Muscle of arm (tissue), 14 donors: ENCODE measurements at places on chromosomes 5 and 9.
A peak's percentile ranks its signal among the peaks of the same experiment; 100 is the strongest.

DNA sequence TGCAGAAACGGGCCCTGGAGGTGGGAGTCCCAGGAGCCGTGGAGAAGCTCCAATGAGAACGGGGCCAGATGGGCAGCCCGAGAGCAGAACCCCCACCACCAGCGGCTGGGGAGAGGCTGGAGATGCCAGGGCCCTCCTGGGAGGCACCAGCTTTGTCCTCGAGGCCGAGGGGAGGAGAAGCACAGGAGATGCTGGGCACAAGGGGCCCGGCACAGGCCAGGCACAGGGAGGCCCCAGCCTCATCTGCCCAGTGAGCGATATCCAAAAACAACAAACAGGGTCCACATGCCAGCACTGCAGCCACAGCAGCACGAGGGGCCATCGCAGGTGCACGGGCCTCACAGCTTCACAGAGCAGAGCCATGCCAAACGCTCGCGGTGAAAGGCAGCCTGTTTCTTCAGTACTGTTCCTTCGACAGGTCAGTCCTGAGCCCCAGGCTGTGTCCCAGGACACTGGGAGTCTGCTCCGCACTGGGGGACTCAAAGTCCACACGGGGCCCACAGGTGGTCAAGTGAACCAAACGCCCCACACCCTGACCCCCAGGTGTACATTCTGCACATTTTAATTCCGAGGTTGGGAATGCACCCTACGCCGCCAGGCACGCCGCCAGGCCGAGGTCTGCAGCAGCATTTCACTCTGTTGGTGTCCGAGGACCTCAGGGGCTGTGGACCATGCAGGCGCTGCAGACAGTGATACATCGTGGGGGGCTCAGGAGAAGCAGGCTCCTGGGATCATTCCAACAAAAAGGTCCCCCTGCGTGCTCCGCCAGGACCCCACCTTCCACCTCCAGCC lies 9.5 kb downstream of the LPCAT1 start:
- no peak for DNase-seq

- no peak for DNase-seq
Observed at GRCh38 chr5:125033602-125034001, 287.2 kb upstream of the ZNF608 start.

GRCh38 chr5:30676223-30676840 lies 517.2 kb upstream of the CDH6 start:
- DNase-seq: no peak

DNA sequence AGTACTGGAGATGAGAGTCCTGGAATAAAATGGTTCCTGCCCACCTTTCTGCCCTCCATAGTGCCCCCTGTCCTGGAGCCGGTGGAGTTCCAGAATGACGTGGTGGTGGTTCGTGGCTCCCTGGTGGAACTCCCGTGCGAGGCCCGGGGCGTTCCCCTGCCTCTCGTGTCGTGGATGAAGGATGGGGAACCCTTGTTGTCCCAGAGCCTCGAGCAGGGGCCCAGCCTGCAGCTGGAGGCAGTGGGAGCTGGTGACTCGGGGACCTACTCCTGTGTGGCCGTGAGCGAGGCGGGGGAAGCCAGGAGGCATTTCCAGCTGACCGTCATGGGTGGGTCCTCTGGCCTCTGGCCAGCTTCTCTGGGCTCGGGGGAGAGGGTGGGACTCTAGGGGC lies 51.1 kb upstream of the ASS1 start:
- DNase-seq: no peak

DNA sequence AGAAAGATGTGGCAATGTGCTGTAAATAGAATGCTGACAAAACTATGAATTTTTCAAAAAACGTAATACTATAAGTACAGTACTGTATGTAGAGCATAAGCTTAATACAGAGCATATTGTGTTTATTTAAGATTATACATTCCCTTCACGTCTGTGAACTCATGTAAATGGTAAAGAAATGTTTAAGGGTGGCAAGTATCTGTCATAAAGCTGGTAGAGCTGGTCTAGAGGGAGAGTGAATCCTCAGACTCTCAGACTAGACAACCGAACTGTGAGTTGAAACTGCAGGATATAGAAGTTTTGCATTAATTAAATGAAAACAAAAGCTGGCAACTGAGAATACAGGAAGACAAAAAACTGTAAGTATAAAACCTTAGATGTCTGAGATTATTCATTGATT lies 87.3 kb upstream of the ANXA1 start:
- no peak for DNase-seq

DNA sequence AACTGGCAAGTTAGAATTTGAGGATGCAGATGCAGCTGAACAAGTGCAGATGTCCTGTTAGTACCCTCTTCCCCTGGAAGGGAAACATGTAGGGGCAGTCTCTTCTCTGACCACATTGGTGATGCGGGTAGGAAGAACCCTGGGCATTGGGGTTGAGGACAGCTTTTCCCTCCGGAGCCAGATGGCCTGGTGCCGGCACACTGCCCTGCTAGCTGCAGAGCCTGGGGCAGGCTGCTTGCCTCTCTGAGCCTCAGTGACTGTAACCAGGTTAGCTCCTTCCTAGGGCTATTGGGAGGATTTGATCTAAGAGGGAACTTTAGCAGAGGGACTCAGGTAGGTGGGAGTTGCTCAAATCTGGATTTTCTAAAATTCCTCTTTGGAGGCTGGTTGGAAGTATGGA lies 148.4 kb downstream of the HSPA4 start:
- no peak for DNase-seq

DNA sequence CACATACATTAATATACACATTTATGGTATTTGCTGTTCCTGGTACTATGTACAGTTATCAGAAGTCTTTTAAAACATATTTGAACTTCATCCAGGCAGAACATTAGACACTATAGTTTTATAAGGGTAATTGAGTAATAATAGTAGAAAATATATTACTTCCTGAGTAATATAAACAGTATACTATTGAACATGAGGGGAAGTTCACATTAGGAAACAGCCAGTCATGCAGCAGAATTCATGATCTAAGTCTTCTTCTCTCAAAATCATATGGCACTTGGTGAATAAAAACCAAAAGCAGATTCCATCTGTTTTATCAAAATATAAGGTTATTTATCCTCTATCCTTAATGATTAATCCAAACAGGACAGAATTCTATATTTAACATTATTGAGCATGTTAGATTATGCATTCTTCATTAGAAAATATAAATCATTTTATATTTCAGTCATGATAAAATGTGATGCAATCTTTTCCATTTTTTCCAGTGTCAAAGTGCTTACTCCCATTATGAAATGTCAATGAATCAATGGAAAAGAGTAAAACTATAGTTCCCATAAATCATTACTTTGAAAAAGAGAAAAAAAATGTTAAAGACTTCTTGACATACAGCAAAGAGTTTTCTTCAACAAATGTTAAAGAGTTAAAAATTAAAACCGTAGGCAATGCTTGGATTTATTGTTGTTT lies 584.3 kb upstream of the TUSC1 start:
- DNase-seq: no peak

GRCh38 chr5:61822584-61822983 lies 483.4 kb upstream of the KIF2A start:
- no peak for DNase-seq

DNA sequence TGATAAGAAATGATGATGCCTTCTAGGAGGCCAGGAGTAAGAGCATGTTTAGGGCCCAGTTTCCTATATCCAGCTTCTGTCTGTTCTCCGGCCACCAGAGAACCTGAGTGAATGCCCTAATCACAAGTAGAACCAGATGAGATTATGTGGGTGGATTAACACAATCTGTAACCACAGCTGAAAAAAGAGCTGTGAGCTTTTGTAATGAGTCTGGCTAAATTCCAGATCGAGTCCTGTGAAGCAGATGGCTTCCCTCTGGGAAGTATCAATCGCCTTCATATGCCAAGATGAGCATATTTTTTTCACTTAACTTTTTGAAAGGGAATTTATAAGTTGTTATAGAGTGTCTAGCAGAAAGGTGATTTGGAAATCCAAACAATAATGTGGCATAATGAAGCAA lies 99.8 kb downstream of the NNT start:
- DNase-seq: peak; percentile 3

DNA sequence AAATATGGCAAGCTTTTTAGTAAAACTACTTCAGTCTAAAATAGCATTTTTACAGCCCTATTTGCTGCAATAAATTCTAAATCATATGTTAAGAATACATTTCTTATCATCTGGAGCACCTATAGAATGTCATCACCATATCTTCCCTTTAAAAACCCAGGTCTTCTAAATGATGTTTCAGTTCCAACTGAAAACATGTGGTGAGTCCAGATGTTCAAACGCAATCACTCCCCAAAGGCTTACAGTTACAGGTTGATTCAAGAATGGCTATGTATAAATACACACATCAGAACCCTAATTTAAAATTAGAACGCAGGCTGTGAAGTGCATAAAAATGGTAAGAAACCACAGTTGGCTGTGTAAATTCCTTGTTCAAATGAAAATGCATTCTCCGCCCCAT lies 796.3 kb downstream of the MAT2B start:
- no peak for DNase-seq

- DNase-seq: no peak
Observed at GRCh38 chr9:86782831-86783230, 164.5 kb downstream of the GAS1 start.

- DNase-seq: no peak
Observed at GRCh38 chr5:176700239-176700847, 53.1 kb downstream of the TSPAN17 start.

- DNase-seq: no peak
Observed at GRCh38 chr9:137045294-137046087, 486 bp downstream of the NPDC1 start.

DNA sequence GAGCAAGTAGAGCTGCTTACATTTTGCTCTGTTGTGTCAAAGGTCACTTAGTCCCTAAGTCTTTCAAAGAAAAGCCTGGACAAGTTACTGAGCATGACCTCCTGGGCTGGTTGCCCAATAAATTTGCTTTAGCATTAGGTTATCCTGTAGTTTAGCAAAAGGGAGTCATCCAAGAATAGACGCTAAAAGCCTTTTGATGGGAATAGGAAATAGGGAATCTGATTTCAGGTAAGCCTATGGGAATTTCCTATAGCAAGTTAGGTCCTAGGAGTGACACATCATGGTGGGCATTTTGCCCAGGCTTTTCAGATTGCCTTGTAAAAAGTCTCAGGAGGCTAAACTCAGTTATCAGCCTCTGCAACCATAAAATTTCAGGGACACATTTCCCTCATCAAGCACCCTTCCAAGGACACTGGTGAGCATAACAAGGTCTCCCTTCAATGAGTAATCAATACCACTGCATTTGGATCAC lies 67.6 kb upstream of the RANBP3L start:
- no peak for DNase-seq

DNA sequence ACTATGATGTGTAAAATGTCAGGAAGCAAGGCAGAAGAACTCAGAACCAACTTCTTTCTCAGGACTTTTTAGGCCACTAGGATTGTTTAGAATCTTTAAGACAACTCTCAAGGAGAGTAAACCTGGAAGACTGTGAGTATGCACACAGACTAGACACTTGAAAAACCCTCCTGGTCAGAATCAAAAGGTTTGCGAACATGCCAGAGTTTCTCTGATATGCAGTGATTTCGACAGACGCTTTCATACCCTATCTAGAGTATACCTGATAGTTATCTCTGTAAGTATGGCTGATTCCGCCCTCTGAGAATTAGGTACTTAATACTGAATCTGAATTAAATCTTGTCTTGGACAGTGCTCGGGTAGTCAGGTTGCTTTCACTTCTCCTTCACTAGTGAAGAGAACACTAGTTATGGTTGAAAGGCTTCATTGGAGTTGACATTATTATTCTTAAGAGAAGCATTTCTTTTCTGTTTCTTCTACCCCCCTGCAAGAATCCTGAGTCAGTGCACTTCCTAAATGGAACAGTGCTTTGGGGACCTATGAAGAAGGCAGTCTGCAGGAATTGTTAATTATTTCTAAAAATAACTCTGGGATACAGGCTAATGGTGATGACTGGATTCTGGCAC lies 158.1 kb downstream of the HACD4 start:
- DNase-seq: no peak

DNA sequence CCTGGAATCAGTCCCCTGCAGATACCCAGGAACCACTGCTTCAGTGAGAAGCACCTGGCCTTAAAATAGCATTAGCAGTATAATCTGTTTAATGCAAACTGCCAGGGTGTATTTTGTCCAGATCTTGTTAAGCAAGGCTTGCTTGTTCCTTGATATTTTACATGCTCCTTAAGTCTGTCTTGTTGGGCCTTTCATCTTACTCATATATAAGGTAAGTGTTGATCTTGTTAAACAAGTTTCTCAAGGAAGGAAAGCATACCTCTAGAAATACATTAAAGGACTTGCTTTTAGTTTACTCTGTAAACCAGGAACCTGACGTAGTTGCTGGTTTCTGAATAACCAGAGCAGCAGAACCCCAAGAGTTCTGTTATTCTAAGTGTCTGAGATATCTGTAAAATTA lies 13.7 kb downstream of the HSPA4 start:
- no peak for DNase-seq

GRCh38 chr5:2387634-2388325 lies 363.7 kb downstream of the IRX2 start:
- DNase-seq: peak; percentile 14

- no peak for DNase-seq
Observed at GRCh38 chr5:54492178-54492577, 25.4 kb upstream of the SNX18 start.

DNA sequence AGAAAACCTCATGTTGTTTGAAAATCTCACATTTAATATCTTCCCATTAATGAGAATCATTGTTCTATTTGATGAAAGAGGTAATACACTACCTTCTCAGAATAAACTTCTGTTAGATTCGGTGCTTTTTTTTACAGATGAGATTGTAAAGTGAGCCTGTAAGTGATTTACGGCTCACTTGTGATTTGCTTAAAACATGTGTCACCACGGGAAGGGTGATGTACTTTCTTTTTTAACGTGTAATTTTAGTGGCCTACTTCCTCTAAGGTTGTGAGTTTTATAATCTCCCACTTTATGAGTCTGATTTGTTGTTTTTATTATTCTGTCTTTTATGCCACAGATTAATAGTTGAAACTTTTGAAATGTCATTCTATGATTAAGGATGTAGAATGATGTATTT lies 15.9 kb downstream of the ANXA1 start:
- no peak for DNase-seq
